ENCODE measurements at places on chromosomes 6 and 20.

- no peak for DNase-seq
Measured at GRCh38 chr6:2768696-2769095, 3.5 kb downstream of the WRNIP1 start.

DNA sequence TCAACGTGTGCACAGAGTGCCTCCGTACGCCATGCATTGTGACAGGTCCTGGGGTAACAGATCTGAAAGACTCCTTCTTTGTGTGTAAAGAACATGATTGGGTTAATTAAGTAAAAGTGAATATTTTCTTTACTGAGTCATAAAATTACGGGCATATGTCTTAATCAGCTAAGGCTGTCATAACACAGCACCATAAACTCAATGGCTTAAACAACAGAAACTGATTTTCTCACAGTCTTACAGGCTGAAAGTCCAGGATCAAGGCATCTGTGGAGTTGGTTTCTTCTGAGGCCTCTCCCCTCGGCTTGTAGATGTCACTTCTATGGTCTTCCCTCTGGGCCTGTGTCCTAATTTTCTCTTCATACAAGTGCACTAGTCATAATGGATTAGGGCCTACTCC, 176.9 kb downstream of the MTFR2 start:
- DNase-seq, result no peak

DNA sequence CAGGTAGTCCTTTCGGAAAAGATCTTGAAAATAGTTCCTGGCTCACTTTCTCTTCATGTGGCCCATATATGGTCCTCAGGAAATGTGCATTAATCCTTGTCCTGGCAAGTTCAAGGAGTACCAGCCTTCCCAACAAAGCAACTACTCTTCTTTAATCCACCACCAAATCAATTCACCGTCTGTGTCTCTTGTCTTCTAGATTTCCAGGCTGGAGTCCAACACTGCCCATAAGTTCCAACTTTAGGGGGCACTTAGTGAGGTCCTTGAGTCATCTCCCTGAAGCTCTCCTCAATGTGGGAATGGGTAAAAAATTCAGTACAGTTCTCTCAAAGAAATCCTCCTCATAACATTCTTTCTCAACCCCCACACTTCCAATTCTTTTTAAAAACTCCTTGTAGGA, 6.9 kb upstream of the DAAM2 start:
- DNase-seq, result no peak

DNA sequence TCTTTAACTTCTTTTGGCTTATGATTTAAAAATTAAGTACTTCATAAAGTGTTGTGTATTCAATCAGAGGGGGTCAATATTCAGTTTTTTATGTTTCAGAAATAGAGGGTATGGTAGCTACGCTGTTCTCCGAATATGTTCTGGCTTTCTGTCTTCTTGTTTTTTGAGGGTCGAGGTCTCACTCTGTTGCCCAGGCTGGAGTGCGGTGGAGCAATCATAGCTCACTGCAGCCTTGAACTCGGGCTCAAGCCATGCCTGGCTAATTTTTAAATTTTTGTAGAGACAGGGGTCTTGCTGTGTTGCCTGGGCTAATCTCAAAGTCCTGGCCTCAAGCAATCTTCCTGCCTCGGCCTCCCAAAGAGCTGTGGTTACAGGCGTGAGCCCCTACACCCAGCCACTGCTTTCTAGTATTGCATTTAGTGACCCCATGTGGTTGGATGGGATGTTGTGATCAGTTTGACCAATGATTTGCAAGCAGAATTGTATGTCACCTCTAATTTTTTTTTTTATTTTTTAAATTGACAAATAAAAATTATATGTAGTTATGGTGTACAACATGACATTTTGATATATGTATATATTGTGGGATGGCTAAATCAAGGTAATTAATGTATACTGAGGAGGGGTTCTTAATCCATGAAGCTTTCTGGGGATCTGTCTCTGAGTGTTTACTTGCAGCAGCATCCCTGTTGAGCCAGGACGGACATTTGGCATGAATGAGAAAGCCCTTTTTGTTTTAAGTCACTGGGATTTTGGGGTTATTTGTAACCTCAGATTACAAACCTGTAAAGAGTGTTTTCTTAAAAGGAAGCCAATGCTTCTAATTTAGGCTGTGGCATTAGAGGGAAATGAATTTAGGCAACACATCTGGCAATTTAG, 38.5 kb upstream of the DEK start:
- DNase-seq, result no peak

- DNase-seq, result no peak
Measured at GRCh38 chr6:88493717-88494116, 327.6 kb upstream of the CNR1 start.
